ENCODE measurements at places on chromosomes 12 and 14.

- no peak for DNase-seq
Observed at GRCh38 chr12:402029-402389, 565 bp downstream of the CCDC77 start.

DNA sequence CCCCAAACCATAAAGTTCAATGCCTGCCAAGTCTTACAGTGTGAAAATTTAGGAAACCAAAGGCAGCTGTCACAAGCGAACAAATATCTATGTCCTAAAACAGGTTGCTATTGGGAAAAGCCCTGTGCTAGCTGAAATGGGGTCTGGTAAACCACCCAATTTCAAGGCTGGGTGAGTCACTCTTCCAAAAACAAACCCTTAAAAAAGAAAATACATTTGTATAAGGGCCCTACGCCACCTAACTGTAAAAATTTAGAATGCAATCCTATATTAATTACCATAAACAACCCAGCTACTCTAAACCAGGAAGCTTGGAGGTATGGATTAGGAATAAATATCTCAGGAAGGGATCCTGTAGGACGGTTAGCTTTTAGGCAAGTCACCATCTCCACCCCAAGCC, 32.1 kb downstream of the PRMT8 start:
- no peak for DNase-seq

- DNase-seq = no peak
Observed at GRCh38 chr14:80231702-80232101, 20.4 kb upstream of the DIO2 start.

GRCh38 chr14:32734261-32734660, 204.4 kb upstream of the NPAS3 start:
- DNase-seq = no peak

- DNase-seq = no peak
Observed at GRCh38 chr14:83918546-83918945, 1611.4 kb upstream of the FLRT2 start.

DNA sequence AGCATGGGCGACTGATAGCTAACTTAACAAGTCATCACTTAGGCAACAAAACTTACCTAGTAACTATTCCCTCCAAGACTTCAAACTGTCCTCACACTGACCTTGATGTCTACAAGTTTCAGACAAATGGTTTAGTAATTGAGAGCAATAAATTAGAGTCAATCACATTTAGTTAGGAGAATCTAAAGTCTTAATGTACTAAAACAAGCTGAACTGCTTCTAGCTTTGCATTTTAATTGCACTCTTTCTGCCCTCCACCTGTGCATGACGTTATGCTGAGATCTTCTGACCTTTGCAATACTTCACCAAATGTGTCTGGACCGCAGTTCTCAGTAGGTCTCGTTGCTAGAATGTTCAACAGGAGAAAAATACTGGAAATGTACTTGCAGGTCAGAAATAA, 158.0 kb downstream of the PIK3C2G start:
- no peak for DNase-seq

GRCh38 chr12:48779869-48780268, 9.0 kb downstream of the ADCY6 start:
- no peak for DNase-seq

DNA sequence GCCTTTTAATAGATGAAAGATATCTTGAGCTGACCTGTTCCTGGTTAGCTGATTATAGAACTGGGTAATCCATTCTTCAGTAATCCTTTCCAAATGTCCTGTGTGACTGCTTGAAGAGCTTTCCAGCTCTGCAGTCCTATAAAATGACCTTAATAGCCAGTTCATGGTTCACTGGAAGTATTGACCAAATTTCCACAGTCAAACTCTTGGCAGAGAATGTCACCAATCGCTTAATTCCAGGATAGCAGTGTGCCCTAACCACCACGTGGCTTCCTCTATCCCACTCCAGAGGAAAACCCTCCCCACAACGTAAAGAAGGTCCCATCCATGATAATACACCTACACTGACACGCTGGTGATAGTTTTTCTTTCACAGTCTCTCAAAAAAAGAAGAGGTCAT, 17.4 kb downstream of the PRKAB1 start:
- no peak for DNase-seq

All from effector CD8-positive, alpha-beta T cell (primary cell).